Activated B cell treated with CpG ODN at 0.5 μM for 24 hours (primary cell): ENCODE measurements at places on chromosomes 2 and 18.

- no peak overlapping the region for H3K27ac ChIP-seq
- H3K4me1 ChIP-seq, result peaks cover 17% of the 10 kb centered on the region
- H3K27me3 ChIP-seq, result peaks cover 49% of the 10 kb centered on the region
- H3K36me3 ChIP-seq, result no peaks in the 10 kb centered on the region
Measured at GRCh38 chr2:215432759-215433594, 2.9 kb downstream of the FN1 start.

GRCh38 chr2:143468341-143468888, 339.2 kb downstream of the ARHGAP15 start:
- H3K36me3 ChIP-seq, result peaks cover 31% of the 10 kb centered on the region
- H3K4me3 ChIP-seq, result no peak overlapping the region
- H3K4me1 ChIP-seq, result peaks cover 4% of the 10 kb centered on the region
- H3K27ac ChIP-seq, result no peak overlapping the region
- no peak for DNase-seq
- H3K27me3 ChIP-seq, result no peaks in the 10 kb centered on the region

GRCh38 chr2:42249887-42250286, 80.7 kb downstream of the EML4 start:
- H3K27me3 ChIP-seq, result no peaks in the 10 kb centered on the region
- peaks cover 43% of the 10 kb centered on the region for H3K4me1 ChIP-seq
- no peak for DNase-seq
- H3K4me3 ChIP-seq, result no peak overlapping the region
- peak overlapping the region; percentile 26 for H3K27ac ChIP-seq
- peaks cover 63% of the 10 kb centered on the region for H3K36me3 ChIP-seq

GRCh38 chr18:45161850-45162249, 453.4 kb upstream of the SLC14A2 start:
- H3K4me1 ChIP-seq, result peaks cover 11% of the 10 kb centered on the region
- H3K27me3 ChIP-seq, result no peaks in the 10 kb centered on the region
- peak overlapping the region; percentile 0 for H3K4me3 ChIP-seq
- H3K27ac ChIP-seq, result peak overlapping the region; percentile 61
- H3K36me3 ChIP-seq, result no peaks in the 10 kb centered on the region

DNA sequence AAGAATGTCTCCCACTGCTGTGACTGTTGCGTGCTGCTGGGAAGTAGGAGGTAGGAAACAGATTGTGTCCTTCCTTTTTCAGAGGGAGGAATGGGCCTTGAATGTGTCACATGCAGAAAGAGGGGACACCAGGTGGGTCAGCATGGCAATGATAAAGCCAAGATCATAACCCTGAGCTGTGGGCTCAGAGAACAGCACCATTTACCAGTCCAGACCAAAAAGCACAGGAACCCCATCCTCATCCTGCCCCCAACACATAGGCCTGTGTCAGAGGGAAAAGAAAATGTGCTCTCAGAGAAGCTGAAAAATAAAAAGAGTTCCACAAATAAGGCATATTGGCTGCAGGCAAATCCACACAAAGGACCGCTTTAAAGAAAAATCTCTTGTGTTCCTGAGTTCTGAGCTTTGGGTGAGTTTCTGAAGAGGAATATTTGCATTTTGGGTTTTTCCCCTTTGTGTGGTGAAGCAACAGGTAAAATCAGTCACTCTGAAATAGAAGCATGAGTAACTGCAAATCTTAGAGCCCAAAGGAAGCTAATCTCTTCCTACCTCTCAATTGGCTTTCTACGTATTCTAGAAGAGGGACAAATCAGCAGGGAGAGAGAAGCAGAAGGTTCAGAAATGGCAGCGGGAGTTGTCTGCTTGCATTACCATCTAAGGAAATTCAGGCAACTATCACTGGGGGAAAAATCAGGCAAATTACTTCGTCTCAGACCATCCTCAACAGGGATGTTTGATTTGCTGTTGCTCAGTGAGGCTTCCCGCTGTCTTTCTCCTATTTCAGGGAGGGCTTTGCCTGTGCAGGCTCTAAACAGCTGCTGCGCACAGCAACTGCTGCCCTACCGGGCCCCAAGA, 106.8 kb downstream of the BCL11A start:
- H3K36me3 ChIP-seq, result peaks cover 14% of the 10 kb centered on the region
- H3K4me3 ChIP-seq, result peak overlapping the region; percentile 78
- peak overlapping the region; percentile 98 for H3K27ac ChIP-seq
- DNase-seq, result no peak
- H3K27me3 ChIP-seq, result no peaks in the 10 kb centered on the region

DNA sequence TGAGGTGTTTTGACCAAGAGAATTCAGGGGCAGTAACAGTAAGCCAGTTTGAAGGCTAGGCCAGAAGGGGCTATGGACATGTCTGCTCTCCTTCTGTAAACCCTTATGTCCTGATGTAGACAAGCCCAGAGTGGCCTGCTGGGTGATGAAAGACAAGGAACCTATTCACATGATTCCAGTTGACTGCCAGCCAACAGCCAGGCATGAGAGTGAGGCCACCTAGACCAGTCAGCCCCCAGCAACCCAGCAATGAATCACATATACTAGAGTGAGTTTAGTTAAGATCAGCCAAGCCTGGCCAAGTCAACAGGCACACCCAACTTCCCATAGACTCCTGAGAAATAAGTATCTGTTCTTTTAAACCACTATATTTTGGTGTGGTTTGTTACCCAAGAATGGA, 1889.7 kb upstream of the CELF4 start:
- H3K36me3 ChIP-seq, result no peaks in the 10 kb centered on the region
- H3K27me3 ChIP-seq, result no peaks in the 10 kb centered on the region
- DNase-seq, result no peak
- no peaks in the 10 kb centered on the region for H3K4me1 ChIP-seq

- H3K27ac ChIP-seq, result no peak overlapping the region
- H3K4me3 ChIP-seq, result no peak overlapping the region
- no peaks in the 10 kb centered on the region for H3K36me3 ChIP-seq
- H3K4me1 ChIP-seq, result peaks cover 13% of the 10 kb centered on the region
- no peaks in the 10 kb centered on the region for H3K27me3 ChIP-seq
- DNase-seq, result no peak
Measured at GRCh38 chr2:28645553-28645952, 106.1 kb upstream of the PPP1CB start.

- H3K27me3 ChIP-seq, result peaks cover 18% of the 10 kb centered on the region
- no peak overlapping the region for H3K4me3 ChIP-seq
- DNase-seq, result no peak
- H3K36me3 ChIP-seq, result no peaks in the 10 kb centered on the region
- H3K27ac ChIP-seq, result no peak overlapping the region
Measured at GRCh38 chr2:159149747-159150146, 136.8 kb downstream of the WDSUB1 start.

DNA sequence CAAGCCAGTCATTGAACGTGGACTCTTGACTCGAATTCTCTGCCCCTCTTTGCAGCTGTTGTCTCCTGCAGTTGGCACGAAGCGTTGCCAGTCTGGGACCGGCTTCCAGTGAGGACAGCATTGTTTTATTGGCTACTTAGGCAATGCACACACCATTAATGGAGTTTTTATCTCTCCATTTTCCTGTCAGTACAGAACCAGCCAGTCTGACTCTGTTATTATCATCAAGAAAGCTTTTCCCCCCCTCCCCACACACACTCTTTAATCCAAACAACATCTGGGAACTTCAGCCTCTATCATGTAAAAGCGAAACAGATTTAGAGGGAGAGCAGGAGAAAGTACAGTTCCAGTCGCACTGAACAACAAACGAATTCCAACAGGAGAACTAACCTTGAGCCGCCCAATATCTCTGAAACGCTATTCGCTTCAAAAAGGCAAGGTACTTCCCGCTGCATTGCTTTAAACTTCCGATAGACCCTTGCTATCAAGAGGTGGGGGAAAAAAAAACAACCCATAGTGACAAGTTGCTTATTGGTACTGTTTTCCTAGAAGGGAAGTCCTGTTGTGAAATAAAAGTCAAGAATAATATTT, 38.2 kb downstream of the ACVR1 start:
- peaks cover 4% of the 10 kb centered on the region for H3K4me1 ChIP-seq
- DNase-seq, result no peak

GRCh38 chr2:62803961-62804360, 98.4 kb downstream of the EHBP1 start:
- no peak for DNase-seq
- peaks cover 6% of the 10 kb centered on the region for H3K4me1 ChIP-seq
- H3K36me3 ChIP-seq, result peaks cover 19% of the 10 kb centered on the region
- H3K27ac ChIP-seq, result no peak overlapping the region
- no peak overlapping the region for H3K4me3 ChIP-seq

GRCh38 chr2:240289701-240290431, 145.6 kb upstream of the GPC1 start:
- no peak for DNase-seq
- H3K4me1 ChIP-seq, result no peaks in the 10 kb centered on the region
- H3K27me3 ChIP-seq, result peaks cover 2% of the 10 kb centered on the region
- H3K36me3 ChIP-seq, result no peaks in the 10 kb centered on the region

- no peak for DNase-seq
- peaks cover 9% of the 10 kb centered on the region for H3K4me1 ChIP-seq
- H3K27me3 ChIP-seq, result no peaks in the 10 kb centered on the region
- H3K4me3 ChIP-seq, result no peak overlapping the region
- H3K36me3 ChIP-seq, result no peaks in the 10 kb centered on the region
Measured at GRCh38 chr18:48553236-48553635, 14.4 kb downstream of the CTIF start.

DNA sequence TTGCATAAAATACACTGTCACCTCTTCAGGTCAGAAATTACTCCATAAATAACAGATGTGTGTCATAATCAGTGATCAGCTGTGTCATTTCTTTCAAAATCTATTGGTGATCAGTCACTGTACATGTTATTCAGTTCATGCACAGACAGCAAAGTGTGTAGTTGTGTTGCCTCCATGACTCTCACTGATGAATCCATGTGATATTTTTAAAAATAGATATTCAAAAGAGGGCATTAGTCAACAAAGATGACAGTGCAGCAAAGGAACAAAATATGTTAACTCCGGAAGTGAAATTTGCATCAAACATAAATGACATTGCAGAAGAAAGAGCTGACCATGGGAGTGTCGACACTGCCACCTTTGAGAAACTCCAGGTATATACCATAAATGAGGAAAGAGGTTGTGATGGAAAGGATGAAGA, 17.1 kb upstream of the MCM6 start:
- no peak for DNase-seq
- H3K27ac ChIP-seq, result no peak overlapping the region
- no peaks in the 10 kb centered on the region for H3K27me3 ChIP-seq
- no peaks in the 10 kb centered on the region for H3K4me1 ChIP-seq
- H3K36me3 ChIP-seq, result peaks cover 2% of the 10 kb centered on the region
- H3K4me3 ChIP-seq, result no peak overlapping the region

DNA sequence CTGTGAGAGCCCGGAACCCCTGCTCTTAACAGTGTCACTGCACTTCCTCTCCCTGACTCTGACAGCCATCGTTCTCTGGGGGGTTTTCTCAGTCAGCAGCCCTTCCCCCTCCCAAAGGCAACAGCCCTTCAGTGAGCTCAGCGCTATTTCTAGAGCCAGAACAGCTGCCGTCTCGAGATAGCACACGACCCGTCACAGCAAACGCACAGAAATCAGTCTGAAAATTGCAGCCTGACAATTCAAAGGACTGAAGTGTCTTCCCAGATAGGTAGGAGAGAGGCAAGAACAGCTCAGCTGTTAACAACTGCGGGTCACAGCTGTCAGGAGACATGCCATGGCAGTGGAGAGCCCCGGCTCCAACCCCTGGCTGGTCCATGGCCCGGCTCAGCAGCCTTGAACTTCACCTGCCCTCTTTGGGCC, 45.4 kb downstream of the ST8SIA5 start:
- no peak overlapping the region for H3K4me3 ChIP-seq
- DNase-seq, result no peak
- H3K36me3 ChIP-seq, result no peaks in the 10 kb centered on the region
- no peak overlapping the region for H3K27ac ChIP-seq
- no peaks in the 10 kb centered on the region for H3K27me3 ChIP-seq

GRCh38 chr2:232321156-232321816, 57.3 kb upstream of the ALPP start:
- H3K27me3 ChIP-seq, result no peaks in the 10 kb centered on the region
- H3K4me3 ChIP-seq, result no peak overlapping the region
- peaks cover 9% of the 10 kb centered on the region for H3K4me1 ChIP-seq
- no peaks in the 10 kb centered on the region for H3K36me3 ChIP-seq

- no peaks in the 10 kb centered on the region for H3K36me3 ChIP-seq
- no peak for DNase-seq
- H3K27me3 ChIP-seq, result no peaks in the 10 kb centered on the region
- no peak overlapping the region for H3K4me3 ChIP-seq
Measured at GRCh38 chr2:238938401-238939055, 90.6 kb downstream of the TWIST2 start.

DNA sequence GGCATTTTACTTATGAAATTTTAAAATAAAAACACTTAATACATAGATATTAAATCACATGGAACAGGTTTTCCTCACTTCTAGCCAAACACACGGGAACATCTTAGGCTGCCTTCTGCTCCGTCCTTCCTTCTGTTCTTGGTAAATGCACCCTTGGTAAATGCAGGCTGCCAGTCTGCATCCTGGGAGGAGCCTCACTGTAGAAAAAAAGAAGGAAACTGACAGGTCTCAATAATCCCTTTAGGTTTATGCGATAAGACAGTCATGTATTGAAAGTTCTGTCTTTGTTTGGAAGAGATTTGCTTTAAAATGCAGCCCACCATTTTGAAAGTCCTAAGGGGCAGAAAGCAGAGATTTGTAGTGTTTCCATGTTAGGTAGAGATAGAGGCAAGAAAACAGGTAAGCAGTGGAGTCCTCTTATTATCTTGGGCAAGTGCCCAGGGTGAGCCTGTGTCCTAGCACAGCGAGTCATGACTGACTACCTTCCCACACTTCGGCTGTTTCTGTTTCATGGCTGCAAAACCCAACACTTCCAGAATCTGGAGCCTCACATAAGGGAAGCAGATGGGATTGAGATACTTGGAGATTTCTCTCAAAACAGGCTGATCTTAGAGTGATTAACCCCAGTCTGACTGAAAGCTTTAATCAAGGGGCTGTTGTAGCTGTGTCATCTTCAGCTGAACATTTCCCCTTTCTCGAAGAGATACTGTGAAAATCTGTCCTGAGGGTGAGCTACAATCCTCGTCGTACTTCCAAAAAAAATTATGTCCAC, 131.4 kb upstream of the MAP3K20 start:
- no peak for DNase-seq
- no peak overlapping the region for H3K27ac ChIP-seq
- H3K4me3 ChIP-seq, result no peak overlapping the region
- no peaks in the 10 kb centered on the region for H3K4me1 ChIP-seq
- H3K36me3 ChIP-seq, result no peaks in the 10 kb centered on the region

GRCh38 chr2:48812416-48812815, 56.9 kb upstream of the LHCGR start:
- H3K27ac ChIP-seq, result no peak overlapping the region
- no peak overlapping the region for H3K4me3 ChIP-seq
- no peaks in the 10 kb centered on the region for H3K4me1 ChIP-seq
- H3K36me3 ChIP-seq, result no peaks in the 10 kb centered on the region

GRCh38 chr2:240909216-240909974, 3.3 kb downstream of the CROCC2 start:
- no peak overlapping the region for H3K4me3 ChIP-seq
- H3K36me3 ChIP-seq, result no peaks in the 10 kb centered on the region
- H3K4me1 ChIP-seq, result no peaks in the 10 kb centered on the region
